ENCODE measurements at places on chromosomes 16 and 17. TPM values are rescaled to one million over a fixed set of nuclear protein-coding genes. Genes with fewer than 3 reads are reported as not detected.

- DNase-seq, result no peak
Measured at GRCh38 chr17:74694081-74694480, 18.6 kb downstream of the CD300LF start.

DNA sequence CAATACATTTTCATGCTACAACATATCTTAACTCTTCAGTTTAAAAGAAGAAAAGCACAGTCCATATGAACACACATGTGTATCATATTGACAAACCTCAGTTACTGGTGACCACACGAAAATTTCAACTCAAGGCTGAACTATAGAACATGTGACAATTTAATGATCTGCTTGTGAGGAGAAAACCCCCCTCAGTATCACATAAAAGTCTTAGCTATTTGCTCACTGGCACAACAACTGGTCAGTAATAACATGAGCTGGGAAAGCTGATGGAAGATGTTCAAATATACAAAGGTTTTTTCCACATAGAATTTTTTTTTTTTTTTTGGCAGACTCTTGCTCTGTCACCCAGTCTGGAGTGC, 19.5 kb downstream of the ZNF652 start:
- peak; percentile 33 for DNase-seq

GRCh38 chr17:14921936-14922335, 343.2 kb downstream of the PMP22 start:
- DNase-seq, result no peak

GRCh38 chr16:52016387-52016786, 530.6 kb downstream of the TOX3 start:
- no peak for DNase-seq

The CCDC102A gene
- polyA plus RNA-seq, result 12.8 TPM

The RAC3 gene
- polyA plus RNA-seq, result 16.4 TPM

GRCh38 chr17:75240394-75241142, 20.8 kb downstream of the GGA3 start:
- DNase-seq, result no peak

GRCh38 chr17:73203788-73204479, 11.1 kb downstream of the COG1 start:
- DNase-seq, result no peak

DNA sequence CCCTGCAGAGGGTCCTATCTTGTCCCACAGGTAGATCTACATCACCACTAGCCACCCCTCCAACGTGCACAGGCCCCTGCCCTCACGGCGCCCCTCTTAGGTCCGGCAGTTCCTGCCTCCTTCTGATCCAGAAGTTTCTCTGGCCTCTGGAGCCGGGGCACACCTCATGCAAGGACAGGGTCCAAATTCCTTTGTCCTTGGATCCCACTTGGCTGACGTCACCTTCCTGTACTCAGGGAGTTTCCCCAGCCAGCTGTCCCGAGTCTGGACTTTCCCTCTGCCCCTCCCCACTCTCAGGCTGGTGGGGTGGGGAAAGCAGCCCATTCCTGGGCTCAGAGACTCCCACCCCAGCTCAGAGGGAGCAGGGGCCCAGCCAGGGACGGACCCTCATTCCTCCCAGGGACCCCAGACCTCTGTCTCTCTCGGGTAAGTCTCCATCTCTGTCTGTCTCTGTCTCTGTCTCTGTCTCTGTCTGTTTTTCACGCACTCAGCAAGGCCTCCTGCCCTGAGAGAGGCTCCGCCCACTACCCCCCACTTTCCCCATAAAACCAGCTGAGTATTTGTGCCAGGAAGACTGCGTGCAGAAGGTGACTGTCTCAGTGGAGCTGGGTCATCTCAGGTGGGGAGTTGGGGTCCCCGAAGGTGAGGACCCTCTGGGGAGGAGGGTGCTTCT, at the start of gene IL32:
IL32 (plus strand) TSS at position 572 of the 673 bp plus-strand sequence. CDS start 172 bp downstream, outside the sequence.
- no peak for DNase-seq

The PDILT gene
- polyA plus RNA-seq, result not detected

DNA sequence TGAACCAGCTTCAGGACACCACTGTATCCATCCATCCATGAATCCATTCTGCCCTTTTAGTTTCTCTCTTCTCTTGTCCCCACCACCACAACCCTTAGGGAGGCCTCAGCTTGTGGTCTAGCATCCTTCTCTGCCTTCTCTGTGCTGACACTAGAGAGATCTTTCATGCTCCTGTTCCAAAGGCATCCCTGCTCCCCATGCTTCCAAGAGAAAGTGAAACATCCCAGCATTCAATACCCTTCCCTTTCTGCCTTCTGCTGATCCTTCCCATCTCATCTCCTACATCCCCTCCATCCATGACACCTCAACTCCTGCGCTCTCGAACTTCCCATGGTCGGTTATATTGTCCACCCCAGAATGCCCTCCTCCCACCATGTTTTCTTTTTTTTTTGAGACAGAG, 10.0 kb downstream of the RAPGEFL1 start:
- no peak for DNase-seq

DNA sequence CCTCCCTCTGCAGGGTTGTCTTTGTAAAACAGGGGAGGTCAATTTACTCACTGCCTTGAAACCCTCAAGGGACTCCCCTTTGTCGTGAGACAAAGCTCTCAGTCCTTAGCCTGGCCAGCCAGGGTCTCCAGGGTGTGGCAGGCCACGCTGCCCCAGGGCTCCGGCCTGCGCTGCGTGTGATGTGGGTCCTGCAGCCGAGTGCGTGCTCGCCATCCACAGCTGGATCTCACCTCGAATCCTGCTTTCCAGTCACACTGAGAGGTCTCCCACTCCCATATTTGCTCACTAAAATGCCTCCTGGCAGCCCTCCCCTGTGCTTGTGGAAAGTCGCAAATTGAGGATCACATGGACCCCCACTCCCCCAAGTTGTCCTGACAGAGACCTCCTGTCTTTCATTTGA, 10.0 kb upstream of the CLEC18C start:
- DNase-seq, result no peak

The HAP1 gene
- 0.18 TPM for polyA plus RNA-seq

GRCh38 chr17:66701462-66701861, 133.5 kb upstream of the CACNG5 start:
- DNase-seq, result no peak

The MPP2 gene
- polyA plus RNA-seq, result 3.5 TPM

GRCh38 chr16:57277586-57277985, 6.9 kb downstream of the PLLP start:
- DNase-seq, result no peak

DNA sequence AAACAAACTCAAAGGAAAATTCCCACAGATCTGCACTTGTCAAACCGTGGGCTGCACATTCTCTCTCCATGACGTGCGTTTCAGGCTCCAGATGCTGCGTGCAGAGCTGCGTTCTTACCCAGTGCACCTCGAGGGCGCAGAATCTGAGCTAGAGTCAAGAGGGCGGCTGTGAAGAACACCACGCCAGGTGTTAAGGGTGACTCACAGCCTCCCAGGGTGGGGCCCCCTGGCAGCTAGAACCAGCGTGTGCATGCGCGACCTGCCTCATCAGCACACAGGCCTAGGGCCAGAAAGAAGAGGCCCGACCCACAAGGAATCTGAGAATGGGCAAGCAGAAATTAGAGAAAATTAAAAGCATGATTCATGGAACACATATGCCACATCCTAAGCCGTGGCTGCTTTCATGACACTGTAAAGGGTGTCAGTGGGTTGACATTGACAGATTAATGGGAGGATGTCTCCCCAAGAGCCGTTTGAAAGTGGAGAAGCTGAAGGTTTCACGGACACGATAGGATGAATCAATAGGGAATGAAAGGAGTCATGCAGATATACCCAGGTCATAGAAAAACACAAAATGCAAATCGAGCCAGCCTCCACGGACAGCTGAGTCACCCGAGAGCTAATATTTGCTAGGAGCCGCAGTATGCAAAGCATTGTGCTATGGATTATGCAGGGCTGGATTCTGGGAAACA, 29.0 kb downstream of the MARCHF10 start:
- DNase-seq, result no peak

The GPT2 gene
- polyA plus RNA-seq, result 48.6 TPM

DNA sequence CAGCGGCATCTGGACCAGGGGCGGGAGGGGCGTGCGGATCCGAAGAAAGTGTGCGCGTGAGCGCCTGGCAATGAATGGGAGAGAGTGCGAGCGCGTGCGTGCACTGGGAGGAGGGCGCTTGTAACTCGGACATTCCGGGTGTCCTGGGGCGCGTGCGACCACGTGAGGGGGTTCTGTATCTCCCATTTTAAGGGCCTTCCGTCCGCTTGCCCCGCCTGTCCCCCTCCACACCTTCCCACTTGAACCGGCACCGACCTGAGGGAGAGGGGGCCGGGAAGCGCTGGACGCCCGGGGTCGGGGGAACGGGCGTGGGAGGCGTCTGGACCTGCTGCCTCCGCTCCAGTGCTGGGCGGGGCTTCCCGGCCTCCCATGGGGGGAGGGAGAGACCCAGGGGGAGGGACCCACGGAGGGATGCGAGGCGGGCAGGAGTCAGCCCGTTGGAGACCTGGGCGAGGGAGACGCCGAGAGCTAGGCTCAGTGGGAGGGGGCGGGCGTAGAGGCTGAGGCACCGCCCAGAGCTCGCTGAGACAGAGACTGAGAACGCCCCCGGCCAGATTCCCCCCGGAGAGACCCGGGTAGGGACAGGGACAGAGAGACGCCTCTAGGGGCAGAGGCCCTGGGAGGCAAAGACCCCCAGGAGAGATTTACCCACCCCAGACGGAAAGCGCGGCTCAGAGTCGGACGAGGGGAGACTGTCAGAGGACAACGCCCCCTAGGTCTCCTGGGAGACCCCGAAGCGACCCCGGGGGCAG, at the start of gene KREMEN2:
KREMEN2 (plus strand) TSS at position 553 of the 752 bp plus-strand sequence. CDS start 246 bp downstream, outside the sequence.
- DNase-seq, result no peak

DNA sequence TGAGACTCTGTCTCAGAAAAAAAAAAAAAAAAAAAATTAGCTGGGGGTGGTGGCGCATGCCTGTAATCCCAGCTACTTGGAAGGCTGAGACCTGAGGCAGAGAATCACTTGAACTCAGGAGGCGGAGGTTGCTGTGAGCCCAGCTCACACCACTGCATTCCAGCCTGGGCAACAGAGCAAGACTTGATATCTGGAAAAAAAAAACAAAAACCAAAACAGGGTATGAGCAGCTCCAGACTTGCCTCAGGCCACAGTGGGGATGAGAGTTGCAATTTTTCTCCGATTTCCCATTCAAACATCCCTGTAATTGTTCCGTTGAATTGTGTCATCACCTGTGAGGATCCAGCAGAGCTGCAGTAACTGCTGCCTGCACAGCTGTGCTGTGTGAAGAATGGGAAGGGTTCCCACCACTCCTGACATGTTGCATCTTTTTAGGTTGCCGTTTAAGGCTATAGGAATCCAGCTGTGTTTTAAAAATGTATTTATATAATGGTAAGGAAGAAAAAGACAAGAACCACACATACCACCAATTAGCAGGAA, 150.0 kb downstream of the VPS53 start:
- DNase-seq, result no peak

GRCh38 chr17:45038728-45039634, 12.5 kb downstream of the DCAKD start:
- DNase-seq, result no peak

GRCh38 chr17:79960788-79961522, 74.7 kb downstream of the TBC1D16 start:
- no peak for DNase-seq

DNA sequence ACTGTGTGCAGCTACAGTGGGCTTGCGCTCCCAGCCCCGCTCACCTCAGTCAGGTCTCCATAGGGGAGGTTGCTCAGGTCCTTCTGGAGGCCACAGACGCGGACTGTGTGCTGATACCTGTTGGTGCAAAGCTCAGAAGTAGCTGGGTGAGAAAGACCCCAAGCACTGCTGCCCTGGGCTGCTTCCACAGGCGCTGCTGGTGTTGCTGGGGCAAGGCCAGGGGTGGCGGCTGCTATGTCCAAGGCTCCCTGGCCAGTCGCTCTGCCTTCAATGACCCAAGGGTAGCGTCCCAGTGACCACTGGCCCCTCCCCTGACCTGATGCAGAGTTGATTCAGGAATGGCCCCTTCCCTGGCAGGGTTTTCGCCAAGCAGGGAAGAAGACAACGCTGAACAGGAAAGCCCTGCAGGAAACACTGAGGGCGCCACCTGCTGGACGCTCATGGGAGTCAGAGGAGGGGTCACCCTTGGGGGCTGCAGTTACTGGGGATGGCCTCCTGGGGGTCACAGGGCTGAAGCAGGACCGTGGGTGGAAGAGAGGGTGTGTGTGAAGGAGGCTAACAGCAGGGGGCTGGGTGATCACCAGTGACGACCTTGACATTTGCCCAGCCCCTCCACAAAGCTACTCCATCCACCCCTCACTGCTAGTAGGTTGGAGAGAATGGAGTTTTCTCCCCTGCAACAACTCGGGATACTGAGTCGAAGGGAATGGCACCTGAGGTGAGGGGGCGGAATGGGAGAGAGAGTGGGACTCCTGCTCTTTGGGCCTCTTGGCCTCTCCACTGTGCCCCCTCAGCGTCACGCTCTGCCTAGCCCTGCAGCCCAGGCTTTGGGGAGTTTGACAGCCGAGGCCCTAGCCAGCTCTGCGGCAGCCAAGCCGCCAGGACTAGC, 38.3 kb downstream of the ABCC12 start:
- DNase-seq, result no peak

GRCh38 chr17:491086-492021, 138.7 kb upstream of the RPH3AL start:
- peak; percentile 81 for DNase-seq

- no peak for DNase-seq
Measured at GRCh38 chr16:15854906-15855703, 1.7 kb downstream of the MYH11 start.

GRCh38 chr16:49639739-49640431, 216.0 kb downstream of the ZNF423 start:
- DNase-seq, result peak; percentile 49

- DNase-seq, result no peak
Measured at GRCh38 chr17:48328457-48328856, 101.6 kb downstream of the SKAP1 start.

DNA sequence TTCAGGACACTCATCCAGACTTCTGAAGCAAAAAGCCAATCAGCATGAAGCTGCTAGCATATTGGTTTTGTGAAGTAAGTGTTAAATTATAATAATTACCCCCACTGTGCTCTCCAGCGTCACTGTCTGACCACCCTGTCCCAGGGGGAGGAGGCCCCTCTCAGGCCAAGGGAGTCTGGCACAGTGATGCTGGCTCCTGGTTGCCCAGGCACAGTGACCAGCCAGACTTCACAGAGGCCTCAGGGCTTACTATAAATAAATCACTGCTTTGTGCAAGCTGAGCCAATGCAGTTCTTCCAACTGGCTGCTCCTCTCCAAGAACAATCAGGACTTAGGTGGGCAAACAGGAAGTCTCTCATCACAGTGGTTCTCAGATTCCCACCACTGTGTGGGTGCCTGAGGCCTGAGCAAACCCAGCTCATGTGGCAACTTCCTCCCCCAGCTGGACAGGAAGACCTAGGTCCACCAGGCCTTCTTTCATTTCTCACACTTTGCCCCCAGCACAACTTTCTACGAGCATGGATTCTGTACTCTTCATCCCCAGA, 1.7 kb upstream of the DBNDD1 start:
- DNase-seq, result no peak

GRCh38 chr17:18859256-18859655, 1.3 kb downstream of the PRPSAP2 start:
- no peak for DNase-seq

The ASPA gene
- polyA plus RNA-seq, result 73.8 TPM

GRCh38 chr16:88437367-88437964, 15.6 kb upstream of the ZFPM1 start:
- DNase-seq, result no peak

DNA sequence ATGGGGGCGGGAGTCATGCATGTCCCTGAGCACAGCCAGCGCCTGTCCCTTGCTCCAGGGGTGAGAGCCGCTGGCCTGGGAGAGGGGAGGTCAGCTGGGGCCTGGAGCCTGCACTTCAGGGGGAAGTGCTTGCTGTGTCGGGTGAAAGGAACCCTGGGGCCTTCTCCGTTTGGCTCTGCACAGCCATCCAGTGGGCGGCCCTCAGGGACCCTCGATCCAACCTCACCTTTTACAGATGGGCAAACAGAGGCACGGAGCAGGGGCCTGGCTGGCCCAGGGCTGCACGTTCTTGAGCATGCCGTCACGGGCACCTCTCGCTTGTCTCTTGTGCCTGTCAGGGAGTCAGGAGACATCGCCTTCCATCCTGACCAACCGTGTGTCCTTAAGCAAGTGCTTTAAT, 1.8 kb downstream of the SNX20 start:
- DNase-seq, result no peak
